Activated T-helper 9 cell treated with anti-CD3 and anti-CD28 coated beads, Interleukin-2, amount 50 U/mL, for 16 hours (primary cell): ENCODE measurements at places on chromosomes 5 and 9.

DNA sequence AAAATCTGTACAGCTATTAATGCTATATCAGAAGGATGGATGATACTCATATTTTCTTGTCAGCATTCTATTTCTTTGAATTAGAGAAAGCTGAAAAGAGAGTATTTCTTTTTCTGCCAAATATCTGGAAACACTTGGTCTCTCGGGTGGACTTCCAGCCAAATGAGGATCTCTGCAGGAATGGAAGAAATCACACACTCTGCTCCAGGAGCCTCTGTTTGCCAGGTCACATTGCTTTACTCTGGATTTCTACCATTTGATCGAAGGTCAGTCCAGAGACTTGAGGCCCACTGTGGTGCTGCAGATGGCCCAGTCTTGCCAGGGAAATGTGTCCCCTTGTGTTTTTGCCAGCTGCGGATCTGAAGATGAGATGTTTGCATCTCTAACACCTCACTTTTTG lies 154.1 kb downstream of the PCSK1 start:
- DNase-seq = no peak

DNA sequence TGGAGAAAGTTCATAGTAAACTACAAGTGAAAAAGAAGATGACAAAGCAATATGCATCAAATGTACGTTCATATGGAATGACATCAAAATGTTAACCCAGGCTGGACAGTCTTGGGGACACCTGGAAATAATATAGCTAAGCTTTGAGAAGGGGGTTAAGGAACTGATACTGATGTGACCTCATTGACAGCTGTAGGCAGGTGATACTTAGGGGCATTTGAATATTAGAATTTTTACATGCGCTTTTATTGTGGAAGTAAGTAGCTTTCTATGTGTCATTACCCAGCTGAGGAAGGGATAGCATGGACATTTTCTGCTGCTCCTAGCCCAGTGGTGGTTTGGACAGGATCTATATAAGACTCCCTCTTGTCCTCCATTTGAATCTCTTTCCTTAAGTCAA lies 299.7 kb downstream of the CWC27 start:
- DNase-seq = no peak

DNA sequence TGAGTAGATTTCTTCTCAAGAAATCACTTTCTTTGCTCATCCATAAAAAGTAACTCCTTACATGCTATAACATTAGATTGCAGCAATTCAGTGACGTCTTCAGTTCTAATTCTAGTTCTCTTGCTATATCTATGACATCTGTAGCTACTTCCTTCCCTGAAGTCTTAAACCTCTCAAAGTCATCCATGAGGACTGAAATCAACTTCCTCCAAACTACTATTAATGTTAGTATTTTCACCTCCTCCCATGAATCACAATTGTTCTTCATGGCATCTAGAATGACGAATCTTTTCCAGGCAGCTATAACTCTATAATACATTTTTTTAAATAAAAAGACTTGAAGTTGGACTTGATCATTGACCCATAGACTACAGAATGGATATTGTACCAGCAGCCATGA lies 46.2 kb upstream of the PRRC1 start:
- DNase-seq = no peak

DNA sequence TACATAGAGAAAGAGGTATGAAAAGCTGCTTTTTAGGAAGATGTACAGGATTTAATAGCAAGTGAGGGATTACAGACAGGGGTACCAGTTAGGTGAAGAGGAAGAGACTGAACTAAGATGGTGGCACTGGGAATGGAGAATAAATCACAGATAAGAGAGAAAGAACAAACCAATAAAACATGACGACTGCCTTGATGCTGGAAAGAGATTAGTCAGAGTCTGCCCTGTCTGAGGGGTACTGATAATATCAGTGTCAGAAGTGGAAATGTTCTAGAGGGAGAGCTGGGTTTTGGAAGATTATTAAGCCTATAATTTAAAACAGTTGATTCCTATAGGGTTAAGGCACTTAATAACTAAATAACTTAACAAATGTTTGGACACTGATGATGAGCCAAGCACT lies 77.7 kb downstream of the NR2F1 start:
- no peak for DNase-seq

GRCh38 chr9:118595719-118596305 lies 773.4 kb downstream of the BRINP1 start:
- DNase-seq = no peak

- DNase-seq = no peak
Measured at GRCh38 chr5:172906888-172907287, 52.3 kb upstream of the RPL26L1 start.

DNA sequence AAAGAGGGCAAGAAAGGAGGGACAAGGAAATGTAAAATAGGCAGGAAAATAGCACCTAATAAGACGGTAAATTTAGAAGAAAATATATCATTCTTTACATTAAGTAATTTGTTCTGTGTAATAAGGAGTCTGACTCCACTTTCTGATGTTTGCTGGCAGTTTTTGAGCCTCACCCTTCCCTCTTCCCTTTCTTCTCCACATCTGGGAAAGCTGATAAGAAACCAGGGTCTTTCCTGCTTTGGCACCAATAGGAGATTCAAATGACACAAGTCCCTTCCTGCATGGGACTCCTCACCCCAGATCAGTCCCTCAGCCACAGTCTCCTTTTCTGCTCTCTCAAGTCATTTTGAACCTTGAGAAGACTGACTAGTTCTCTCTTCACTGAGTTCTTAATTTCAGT lies 31.2 kb upstream of the LECT2 start:
- DNase-seq = no peak

DNA sequence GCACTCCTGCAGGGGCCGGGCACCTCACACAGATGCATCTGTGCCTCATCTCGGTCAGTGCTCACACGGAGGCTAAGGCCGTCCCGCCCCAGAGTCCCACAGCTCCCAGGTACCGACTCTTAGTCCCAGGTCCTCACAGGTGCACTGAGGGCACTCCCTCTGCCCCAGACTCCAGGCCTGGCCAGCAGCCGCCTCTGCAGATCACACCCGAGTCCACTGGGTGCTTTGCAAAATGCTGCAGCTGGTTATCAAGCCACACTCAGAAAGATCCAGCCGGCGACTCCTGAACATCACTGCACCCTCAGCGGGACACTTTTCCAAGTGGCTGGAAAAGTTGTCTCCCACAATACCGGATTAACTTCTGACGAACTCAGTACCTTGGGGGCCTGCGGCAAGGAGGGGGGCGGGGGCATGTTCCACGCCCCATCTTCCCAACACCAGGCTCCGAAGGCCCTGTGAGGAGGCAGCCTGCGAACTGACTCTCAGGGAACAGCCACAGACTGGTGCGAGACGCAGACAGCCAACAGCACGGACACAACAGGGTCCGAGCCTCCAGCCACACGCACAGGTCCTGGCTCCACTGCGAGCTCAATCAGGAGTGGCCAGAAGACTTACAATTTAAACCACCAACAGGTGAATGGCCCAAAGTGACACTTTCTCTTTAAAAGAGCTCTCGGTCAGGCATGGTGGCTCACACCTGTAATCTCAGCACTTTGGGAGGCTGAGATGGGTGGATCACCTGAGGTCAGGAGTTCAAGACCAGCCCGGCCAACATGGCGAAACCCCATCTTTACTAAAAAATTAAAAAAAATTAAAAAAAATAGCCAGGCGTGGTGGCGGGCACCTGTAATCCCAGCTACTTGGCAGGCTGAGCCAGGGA lies 4.0 kb downstream of the BRD3 start:
- no peak for DNase-seq

- no peak for DNase-seq
Measured at GRCh38 chr9:79551994-79552393, 19.8 kb upstream of the TLE4 start.

DNA sequence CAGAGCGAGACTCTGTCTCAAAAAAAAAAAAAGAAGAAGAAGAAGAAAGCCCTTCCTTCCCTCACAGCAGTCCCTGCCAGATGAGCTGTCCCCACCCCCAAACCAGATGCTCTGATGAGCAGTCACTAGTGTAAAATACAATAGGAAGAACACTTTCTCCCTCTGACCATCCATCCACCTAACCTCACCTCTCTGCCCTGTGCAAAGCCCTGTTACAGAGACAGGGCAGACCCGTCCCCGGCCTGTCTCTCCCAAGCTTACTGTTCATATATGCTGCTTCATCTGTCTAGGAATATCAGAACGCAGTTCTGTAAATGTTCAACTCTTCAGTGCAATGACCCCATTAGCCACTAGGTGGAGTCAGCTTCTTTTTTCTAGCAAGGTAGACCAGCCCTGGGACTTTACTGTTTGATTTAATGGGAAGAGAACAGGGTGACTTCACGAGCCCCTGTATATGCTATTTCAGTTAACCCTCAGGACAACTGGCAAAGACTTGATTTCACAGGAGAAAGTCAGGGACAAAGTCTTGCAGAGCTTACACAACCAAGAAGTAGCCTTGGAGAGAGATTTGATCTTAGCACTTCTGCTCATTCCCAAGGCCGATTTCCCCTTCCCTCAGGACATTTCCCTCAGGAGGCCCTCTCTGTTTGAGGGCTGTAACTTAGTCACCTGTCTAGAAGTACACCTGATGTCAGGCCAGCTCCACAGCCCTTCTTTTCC lies 14.9 kb upstream of the FGFR4 start:
- DNase-seq = no peak

DNA sequence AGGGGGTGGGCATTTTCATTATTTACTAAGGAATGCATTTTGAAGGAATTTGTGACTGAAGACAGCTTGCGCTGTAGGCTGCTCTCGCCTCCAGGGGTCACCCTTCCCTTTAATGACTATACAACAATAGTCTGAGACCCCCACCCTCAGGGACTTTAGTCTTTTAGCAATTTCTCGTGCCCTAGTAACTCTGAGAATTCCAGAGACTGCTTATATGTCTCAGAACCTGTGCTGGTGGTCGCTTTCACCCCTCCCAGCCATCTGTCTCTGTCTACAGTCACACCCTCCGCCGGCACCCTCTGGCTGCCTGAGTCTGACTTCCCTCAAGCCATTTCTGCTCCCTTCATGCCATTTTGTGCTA lies 671.4 kb downstream of the NR2F1-AS1 start:
- no peak for DNase-seq

- DNase-seq = no peak
Measured at GRCh38 chr5:72486371-72486770, 20.8 kb downstream of the ZNF366 start.

GRCh38 chr5:180535573-180535972 lies 41.4 kb downstream of the CNOT6 start:
- no peak for DNase-seq

DNA sequence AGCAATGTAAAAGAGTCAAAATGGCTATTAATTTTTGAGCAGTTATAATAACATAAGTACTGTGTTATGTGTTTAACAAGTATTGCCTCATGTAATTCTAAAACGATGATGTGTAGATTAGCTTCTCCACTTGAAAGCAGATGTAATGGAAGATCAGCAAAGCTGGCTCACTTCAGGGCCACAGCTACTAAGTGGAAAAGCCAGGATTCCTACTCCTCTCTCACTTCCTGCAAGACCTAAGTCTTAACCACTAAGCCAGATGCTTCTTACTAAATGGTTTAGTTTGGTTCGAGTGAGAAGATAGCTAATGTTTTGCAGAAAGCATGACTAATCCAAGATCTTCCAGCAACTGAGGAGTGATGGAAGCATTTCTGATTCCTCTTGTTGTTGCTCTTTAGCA lies 15.7 kb upstream of the TNC start:
- no peak for DNase-seq

- no peak for DNase-seq
Measured at GRCh38 chr9:72527801-72528195, 6.4 kb downstream of the TMC1 start.

- no peak for DNase-seq
Measured at GRCh38 chr5:134552301-134552700, 26.8 kb downstream of the JADE2 start.

GRCh38 chr9:6931913-6932312 lies 174.1 kb downstream of the KDM4C start:
- no peak for DNase-seq

DNA sequence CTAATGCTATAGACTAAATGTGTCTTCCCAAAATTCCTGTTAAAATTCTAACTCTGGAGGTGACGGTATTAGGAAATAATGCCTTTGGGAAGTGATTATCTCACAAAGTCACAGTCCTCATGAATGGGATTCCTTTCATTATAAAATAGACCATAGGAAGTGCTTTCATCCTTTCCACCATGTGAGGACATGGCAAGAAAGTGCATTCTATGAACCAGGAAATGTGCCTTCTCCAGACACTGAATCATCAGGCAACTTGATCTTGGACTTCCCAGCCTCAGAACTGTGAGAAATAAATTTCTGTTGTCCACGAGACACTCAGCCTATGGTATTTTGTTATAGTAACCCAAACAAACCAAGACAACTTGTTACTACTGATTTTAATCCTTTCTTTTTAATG lies 582.4 kb upstream of the C9orf72 start:
- DNase-seq = no peak

DNA sequence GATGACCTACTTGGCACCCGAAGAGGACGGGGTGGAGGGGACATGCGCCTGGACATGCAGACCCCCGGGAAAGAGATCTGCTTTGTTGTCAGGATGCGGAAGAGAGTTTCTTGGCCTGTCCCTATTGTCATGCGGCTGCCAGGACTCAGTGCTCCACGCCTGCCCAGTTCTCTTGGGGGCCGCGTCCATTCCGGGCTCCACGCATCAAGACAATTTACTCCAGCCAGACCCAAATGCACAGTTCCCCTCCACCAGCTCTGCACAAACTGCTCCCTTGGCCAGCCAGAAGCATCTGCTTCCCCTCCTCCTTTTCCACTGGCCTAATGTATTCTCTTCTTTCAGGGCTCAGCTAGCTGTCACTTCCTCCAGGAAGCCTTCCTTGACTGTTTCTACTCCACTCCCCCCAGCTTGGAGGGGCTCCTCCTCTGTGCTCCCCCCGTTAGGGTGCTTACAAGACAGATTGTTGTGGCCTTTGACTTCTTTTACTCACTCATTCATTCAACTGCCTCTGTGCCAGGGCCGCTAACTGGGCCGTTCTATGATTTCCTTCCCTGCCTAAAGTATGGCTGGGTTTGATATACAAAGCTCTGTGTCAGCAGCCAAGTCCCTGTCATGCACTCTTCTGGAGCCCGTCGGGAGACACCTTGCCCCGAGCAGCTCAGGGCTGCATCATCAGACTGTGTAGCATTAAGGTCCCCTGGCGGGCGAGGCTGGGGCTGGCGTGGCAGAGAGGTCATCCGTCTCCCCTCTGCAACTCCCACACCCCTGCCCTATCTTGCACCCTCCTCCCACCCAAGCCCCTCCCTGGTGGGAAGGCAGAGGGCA lies 6.6 kb downstream of the FIBCD1 start:
- DNase-seq = no peak

- DNase-seq = no peak
Measured at GRCh38 chr5:54988817-54989216, 3.4 kb upstream of the ESM1 start.

GRCh38 chr9:84435902-84436301 lies 95.3 kb upstream of the SLC28A3 start:
- no peak for DNase-seq

DNA sequence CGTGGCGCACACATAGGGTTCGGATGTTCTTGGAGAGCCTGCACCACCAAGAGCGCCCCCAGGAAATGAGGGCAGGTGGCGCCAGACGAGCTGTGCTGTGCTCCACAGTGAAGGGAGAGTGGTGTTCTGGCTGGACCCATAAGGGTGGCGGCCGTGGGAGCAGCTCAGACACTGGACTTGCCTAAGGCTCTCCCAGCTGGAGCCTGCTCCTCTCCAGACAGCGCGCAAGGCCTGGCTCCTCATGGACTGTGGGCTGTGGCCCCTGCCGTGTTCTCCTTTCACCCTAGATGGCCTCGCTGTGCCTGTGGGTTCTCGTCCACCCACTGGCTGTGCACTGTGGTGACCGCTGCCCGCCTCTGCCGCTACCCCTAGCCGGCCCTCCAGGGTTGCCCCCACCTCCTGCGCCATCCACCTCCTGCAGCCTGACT lies 92.9 kb downstream of the EHMT1 start:
- DNase-seq = no peak

GRCh38 chr5:154713615-154714125 lies 41.5 kb upstream of the LARP1 start:
- no peak for DNase-seq

- DNase-seq = no peak
Measured at GRCh38 chr5:66538531-66538930, 57.7 kb upstream of the MAST4 start.
